ENCODE measurements at places on chromosomes 13 and 19.
A peak's percentile ranks its signal among the peaks of the same experiment; 100 is the strongest.

DNA sequence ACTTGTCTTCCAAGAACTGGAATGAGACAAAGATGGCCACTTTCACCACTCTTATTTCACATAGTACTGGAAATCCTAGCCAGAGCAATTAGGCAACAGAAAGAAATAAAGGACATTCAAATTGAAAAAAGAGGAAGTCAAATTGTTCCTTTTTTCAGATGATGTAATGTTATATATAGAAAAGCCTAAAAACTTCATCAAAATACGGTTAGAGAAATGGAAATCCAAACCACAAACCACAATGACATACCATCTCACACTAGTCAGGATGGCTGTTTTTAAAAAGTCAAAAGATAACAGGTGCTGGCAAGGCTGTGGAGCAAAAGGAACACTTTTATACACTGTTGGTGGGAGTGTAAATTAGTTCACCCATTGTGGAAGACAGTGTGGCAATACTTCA lies 113.3 kb upstream of the SPRY2 start:
- DNase-seq: no peak

GRCh38 chr13:110345266-110345665 lies 38.2 kb downstream of the COL4A2 start:
- DNase-seq: no peak

- peak; percentile 88 for DNase-seq
Measured at GRCh38 chr19:5934774-5935472, 20.9 kb downstream of the CAPS start.

- no peak for DNase-seq
Measured at GRCh38 chr19:47531640-47532387, 17.0 kb upstream of the NAPA start.

- DNase-seq: peak; percentile 15
Measured at GRCh38 chr13:41268764-41269163, 5.4 kb upstream of the MTRF1 start.

- no peak for DNase-seq
Measured at GRCh38 chr19:47353307-47353712, 4.2 kb downstream of the DHX34 start.

DNA sequence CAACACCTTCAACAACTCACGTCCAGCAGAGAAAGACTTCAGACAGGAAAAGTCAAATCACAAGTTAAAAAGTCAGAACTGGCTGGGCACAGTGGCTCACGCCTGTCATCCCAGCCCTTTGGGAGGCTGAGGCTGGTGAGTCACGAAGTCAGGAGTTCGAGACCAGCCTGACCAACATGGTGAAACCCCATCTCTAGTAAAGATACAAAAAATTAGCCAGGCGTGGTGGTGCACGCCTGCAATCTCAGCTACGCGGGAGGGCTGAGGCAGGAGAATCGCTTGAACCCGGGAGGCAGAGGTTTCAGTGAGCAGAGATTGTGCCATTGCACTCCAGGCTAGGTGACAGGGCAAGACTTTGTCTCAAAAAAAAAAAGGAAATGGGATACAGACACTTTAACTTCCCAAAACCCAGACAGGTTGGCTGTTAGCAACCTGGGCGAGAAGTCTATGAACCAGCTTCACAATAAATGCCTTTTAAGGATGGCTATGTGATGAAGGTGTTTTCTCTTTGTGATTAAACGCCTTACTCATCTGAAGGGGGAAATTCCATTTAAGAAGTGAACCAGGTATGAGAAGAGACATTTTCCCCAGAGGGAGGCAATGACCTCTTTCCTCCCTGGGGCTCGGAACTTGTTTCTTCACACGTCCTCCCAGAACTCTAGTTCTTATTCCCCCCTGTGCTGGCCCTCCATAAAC lies 80.4 kb downstream of the INSR start:
- DNase-seq: no peak

GRCh38 chr19:54517483-54517882 lies 14.9 kb downstream of the LAIR2 start:
- peak; percentile 52 for DNase-seq

GRCh38 chr13:36445278-36445677 lies 13.0 kb downstream of the CCNA1 start:
- no peak for DNase-seq

DNA sequence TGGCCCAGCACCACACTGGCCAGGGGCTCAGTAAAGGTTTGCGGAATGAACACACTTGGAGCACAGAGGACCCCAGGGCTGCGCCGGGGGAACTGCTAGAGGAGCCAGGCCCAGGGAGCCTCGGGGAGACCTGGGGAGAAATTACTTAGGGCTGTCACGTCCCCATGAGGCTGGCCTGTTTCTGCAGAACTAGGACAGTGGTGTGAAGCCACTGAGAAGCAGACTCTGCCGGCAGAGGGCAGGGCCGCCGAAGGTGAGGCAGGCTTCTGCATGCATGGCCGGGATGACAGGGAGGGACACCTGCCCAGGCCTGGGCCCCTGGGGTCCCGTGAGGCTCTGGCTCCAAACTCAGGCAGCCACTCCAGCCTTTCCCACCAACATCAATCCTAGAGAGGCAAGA lies 26.4 kb downstream of the ELAVL1 start:
- no peak for DNase-seq

GRCh38 chr13:59680429-59681024 lies 483.2 kb downstream of the DIAPH3 start:
- DNase-seq: peak; percentile 65

DNA sequence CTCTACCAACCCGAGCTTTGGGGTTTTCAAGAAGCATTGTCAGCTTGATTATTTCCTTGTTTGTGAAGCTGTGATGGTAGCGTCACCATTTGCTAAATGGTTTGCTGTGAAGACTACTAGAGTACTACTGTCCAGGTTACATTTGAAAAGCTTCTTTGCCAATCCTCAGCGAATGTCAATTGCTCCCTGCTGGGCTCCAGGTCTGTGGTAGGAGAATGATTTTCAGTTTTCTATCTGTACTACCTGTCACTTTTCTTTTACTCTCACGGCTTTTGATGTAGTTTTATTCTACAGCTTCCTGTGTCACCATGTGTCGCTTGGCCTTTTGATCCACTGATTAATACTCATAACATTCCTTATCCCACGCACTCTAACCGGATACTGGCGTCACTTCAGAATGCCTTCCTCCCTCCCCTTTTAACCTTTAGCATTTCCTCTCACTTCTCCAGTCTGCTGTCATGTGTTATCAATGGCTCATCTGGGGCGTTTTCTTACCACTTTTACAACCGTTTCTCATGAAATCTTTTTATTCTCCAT lies 7.5 kb upstream of the GPR183 start:
- no peak for DNase-seq

- DNase-seq: peak; percentile 27
Measured at GRCh38 chr13:51740698-51741097, 63.3 kb downstream of the DHRS12 start.

DNA sequence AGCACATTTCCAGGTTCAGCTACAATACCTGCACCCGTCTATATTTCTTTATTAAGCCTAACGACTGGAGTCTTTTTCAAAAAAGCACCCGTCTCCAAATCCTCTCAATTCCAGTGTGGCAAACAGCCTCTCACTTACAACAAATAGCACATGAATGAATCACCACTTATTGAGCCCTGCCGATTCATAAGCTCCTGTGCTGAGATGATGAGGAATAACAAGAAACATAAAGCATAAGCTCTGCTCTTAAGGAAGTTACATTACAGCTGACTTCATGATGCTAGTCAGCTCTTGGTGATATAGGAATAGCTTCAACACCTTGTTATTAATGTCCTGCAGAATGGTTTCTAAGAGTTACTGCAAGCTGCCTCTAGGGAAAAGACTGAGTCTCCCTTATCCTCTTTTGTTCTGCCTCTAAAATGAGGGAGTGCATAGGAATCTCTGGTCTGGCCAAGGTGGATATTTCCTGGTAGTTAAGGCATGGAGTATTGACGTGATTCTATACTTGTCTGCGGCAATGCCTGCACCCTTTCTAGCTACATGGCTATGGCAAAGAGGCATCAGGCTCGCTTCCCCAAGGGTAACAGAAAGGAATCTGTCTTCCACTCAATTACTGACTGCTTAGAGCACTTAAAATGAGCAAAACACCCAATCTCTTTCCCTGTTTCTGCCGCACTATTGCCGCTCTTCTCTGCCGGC lies 195.7 kb downstream of the KLF12 start:
- DNase-seq: peak; percentile 82

DNA sequence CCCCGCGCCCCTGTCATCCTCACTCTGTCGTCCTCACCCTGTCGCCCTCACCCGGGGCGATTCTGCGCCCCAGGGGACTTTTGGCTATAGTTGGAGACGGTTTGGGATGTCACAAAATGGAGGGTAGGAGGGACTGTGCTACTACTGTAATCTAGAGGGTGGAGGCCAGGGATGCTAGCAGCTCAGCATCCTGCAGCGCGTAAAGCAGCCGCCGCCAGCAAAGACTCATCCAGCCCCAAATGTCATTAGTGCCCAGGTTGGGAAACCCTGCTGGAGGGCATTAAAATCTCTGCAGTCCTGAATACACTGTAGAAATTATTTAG lies 362 bp downstream of the ZNF557 start:
- DNase-seq: peak; percentile 27

- DNase-seq: no peak
Measured at GRCh38 chr19:15476325-15476724, 3.0 kb downstream of the PGLYRP2 start.

DNA sequence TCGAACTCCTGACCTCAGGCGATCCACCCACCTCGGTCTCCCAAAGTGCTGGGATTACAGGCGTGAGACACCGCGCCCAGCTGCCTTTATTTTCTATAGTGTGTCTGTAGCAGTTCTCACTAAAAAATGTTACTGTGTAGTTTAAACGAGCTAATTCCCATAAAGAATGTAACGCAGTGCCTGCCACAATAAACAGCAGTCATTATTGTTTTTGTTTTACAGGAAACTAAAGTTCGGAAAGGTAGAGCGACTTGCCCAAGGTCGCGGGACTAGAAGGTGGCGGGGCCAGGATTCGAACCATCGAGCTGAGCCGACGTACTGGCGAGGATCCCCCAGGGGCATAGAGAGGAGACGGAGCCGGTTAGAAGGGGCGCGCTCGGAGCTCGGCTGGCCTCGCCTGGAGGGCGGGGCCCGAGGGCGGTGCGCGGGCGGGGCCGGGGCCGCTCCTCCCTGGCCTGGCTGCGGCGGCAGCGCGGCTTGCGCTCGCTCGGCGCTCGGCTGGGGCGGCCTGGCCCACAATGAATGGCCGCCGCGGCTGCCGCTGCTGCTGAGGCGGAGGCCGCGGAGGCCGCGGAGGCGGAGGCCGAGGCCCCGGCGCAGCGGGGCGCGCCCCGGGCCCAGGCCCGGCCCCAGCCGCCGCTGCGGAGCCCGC lies at the start of gene NACC1:
NACC1 (plus strand) TSS at position 493 of the 652 bp plus-strand sequence. CDS start 16,944 bp downstream, outside the sequence.
- DNase-seq: peak; percentile 97

DNA sequence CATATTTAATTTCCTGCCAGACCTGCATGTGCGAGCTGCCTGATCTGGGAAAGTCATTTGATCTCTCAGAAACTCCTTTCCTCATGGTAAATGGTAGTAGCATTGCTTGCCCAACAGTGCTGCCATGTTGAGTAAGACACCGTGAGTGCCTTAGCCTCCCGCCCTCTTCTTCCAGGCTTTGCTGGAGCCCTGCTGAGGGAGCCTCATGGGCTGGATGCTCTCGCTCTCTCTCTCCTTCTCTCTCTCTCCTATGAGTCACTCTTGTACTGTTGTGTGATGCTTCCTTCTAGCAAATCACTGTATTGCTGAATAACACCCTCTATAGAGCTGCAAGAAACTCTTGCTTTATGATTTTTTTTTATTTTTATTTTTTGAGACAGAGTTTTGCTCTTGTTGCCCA lies 365.5 kb downstream of the UQCRFS1 start:
- DNase-seq: no peak

GRCh38 chr13:103395139-103395538 lies 328.9 kb upstream of the SLC10A2 start:
- DNase-seq: no peak

GRCh38 chr19:29467824-29468401 lies 57.9 kb upstream of the VSTM2B start:
- no peak for DNase-seq

DNA sequence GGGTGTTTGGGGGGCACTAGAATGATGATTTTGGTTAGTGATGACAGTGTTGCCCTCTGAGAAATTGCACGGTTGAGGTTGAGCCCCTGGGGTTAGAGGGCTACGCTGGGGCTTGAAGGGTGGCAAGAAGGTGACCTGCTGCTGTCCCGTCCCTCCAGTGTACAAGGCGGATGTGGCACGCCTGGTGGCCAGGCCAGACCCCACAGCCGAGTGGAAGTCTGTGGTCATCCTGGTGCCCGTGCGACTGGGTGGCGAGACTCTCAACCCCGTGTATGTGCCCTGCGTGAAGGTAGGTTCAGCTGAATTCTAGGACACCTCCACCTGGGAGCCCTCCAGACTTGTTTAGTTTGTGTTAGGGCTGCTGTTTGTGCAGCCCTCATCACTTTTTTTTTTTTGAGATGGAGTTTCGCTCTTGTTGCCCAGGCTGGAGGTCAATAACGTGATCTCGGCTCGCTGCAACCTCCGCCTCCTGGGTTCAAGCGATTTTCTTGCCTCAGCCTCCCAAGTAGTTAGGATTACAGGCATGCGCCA lies 5.1 kb downstream of the ATG4D start:
- no peak for DNase-seq

DNA sequence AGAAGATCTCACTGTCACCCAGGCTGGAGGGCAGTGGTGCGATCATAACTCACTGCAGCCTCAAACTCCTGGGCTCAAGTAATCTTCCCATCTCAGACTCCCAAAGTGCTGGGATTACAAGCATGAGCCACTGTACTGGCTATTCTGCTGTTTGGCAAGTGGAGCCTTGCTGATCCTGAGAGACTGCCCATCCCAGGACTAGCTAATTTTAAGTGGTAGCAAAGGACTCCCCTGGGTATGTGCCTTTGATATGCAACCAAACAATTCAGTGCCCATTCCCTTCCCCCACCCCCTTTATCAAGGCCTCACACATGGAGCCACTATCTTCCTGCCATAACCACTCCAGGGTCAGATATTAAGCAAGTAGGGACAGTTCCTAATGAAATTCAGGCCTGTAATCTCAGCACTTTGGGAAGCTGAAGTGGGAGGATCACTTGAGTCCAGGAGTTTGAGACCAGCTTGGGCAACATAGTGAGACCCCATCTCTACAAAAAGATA lies 17.0 kb upstream of the ZNF460 start:
- DNase-seq: no peak

DNA sequence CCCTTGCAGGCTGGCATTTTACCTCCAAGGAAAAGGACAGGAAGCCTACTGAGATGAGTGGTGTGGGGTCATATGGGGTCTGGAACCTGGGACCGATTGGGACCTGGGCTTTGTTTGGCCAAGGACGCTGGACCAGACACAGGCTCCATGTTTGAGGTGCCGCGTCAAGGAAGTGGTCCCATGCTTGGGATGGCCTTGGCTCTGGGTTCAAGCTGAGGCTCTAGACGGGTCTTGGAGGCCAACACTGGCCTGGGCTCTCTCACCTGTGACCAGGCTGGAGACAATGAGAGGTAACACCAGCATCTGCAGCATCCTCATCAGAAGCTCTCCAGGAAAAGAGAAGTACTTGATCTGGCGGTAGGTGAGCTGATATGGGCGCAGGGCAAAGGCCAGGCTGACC lies 8.2 kb downstream of the SLC1A6 start:
- DNase-seq: no peak

DNA sequence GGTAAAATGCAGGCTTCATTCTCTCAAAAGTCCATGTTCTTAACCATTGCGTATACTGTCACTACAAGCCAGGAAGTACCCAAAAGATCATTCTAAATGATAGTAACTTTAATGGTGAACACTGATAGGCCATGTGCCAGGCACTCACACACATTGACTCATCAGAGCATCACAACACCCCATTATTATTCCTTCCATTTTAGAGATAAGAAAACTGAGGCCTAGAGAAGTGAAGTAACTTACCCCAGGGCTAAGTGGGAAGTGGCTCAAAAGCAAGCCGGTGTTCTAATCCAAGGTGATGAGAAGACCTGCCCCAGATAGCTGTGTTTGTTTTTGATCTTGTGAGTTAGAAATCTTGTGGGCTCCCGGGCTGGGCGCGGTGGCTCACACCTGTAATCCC lies 1.4 kb upstream of the PHLDB3 start:
- no peak for DNase-seq

- DNase-seq: peak; percentile 70
Measured at GRCh38 chr13:35716186-35716585, 239.7 kb upstream of the MAB21L1 start.

Measured in adipocyte (in vitro differentiated cells).